ENCODE measurements at places on chromosomes 7 and 10.
A peak's percentile ranks its signal among the peaks of the same experiment; 100 is the strongest.

DNA sequence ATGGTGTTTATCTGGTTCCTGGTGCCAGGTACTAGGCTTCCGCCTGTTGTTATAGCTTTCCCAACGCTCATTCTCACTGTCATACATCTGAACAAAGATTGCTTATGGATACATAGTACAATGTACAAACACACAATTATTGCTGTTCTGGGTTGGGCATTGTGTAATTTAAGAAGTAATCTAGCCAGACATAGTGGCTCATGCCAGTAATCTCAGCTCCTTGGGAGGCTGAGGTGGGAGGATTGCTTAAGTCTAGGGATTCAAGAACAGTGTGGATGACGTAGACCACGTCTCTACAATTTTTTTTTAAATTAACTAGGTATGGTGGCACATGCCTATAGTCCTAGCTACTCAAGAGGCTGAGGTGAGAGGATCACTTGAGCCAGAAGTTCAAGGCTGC lies 9.3 kb upstream of the CROT start:
- DNase-seq: no peak

GRCh38 chr10:60123668-60124067 lies 217.3 kb upstream of the CCDC6 start:
- no peak for DNase-seq

DNA sequence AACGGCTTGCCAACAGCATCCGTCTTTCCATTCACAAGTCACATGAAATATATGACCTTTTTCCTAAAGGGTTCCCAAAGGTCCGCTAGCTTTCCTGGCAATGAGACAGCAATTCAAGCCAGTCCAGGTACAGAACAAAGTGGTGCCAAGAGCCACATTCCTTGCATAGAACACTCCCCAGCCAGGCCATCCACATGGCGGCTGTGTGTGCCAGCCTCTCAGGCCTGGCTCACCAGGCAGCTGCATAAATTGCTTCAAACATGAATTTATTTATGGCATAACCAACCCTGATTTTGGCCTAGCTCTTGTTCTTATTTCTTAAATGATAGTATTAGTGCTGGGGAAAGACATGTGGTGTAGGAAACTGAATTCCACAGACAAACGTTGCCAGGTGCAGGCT lies 63.7 kb upstream of the CREB5 start:
- no peak for DNase-seq

DNA sequence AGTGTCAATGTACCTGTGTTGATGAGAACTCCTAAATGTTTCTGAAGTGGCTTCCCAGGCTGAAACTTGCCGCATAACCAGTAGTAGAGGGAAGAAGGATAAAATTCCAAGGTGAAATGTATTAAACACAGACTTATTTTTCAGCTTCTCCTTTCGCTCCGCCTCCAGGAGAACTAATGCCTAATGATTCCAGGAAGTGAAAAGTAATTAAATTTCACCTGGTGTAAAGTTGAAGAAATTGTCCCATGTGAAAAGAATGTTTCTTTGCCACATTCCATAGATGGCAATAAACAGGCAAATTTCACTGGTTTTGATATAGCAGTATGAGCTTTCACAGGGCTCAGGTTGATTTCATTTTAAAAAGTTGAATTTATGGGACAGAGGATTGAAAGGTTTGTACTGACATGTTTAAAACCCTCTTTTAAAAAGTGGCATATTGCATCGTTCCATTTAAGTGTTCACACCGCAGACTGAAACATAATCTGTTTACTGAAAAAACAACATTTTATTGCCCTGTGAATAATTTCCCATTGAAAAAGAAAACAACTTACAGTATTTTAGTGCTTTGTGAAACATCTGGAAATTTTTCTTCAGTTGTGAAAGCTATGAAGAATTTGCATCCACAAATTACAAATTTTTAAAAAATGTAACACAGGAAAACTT lies 453.4 kb upstream of the NFE2L3 start:
- DNase-seq: no peak

GRCh38 chr10:29946614-29946952 lies 112.8 kb downstream of the JCAD start:
- no peak for DNase-seq

GRCh38 chr10:45627412-45628048 lies 45.0 kb downstream of the ZFAND4 start:
- DNase-seq: no peak

DNA sequence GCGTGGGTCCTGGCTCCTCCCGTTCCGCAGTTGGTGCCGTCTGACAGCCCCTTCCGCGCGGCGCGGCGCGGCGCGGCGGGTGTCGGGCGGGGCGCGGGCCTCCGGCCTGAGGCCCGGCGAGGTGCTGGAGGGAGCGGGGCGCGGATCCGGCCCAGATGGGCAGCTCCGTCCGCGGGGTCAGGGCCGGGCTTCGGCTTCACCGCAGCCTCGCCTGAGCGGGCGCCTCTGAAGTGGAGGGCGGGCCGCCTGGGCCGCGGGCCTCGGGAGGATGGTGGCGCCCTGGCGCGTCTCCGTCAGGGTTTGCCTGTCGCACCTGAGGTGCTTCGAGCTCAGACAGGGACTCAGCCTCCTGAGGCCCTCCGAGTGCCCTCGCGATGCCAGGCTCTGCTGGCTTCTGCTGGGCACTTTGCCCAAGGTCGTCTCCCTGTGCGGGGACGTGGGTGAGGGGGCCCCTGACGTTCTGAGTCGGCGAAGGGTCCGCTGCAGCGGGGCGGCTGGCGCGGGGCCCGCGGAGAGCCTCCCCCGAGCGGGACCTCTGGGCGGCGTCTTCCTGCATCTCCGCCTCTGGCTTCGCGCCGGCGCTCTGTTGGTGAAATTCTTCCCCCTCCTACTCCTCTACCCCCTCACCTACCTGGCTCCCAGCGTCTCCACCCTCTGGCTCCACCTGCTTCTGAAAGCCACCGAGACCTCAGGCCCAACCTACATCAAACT lies 473 bp downstream of the ADCK2 start:
- DNase-seq: peak; percentile 11

DNA sequence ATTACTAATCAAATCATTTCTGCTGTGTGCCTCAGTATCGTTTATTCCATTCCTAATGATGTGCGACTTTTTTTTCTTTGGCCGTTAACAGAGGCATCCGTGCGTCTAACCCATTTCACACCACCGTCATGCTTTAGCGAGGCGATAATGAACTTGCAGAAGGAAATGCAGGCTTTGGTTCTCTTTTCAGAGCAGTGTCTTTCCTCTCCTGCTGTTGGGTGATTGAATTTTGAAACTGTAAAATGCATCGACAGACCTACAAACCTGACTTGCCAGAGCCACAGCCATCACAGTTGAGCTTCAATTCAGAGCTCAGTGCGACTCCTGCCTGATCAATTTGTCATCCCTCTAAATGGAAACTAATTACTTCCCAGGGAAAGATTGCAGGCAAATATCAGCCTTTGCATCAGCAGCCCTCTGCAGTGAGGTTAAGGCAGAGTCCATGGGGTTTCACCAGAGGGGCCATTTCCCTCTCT lies 486.0 kb upstream of the GALNT17 start:
- DNase-seq: no peak

GRCh38 chr7:51126324-51126723 lies 190.3 kb downstream of the COBL start:
- DNase-seq: no peak

- no peak for DNase-seq
Observed at GRCh38 chr7:80833289-80834268, 85.3 kb downstream of the SEMA3C start.

GRCh38 chr10:67095531-67095930 lies 169.7 kb downstream of the LRRTM3 start:
- no peak for DNase-seq

DNA sequence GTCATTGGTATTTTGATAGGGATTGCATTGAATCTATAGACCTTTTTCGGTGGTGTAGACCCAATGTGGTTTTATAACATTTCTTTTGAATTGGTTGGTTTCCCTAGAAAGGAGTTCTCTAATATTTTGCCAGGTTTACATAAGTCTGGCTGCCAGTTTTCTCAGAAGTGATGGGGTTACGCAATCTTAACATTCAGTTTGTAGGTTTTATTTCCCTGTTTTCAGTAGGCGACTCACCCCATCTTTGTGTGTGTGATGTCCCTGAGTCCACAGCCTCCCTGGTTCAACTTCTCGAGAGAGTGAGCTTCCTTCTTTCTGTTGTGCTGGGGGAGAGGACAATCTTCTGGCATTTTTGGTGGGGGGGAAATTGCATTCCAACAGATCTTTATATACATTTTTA lies 9.6 kb upstream of the KIF5B start:
- no peak for DNase-seq

- no peak for DNase-seq
Observed at GRCh38 chr7:143329471-143330170, 13.7 kb downstream of the CLCN1 start.

GRCh38 chr10:132445516-132446194 lies 48.7 kb downstream of the PWWP2B start:
- DNase-seq: no peak

- no peak for DNase-seq
Observed at GRCh38 chr7:38410056-38410455, 136.6 kb upstream of the TARP start.

DNA sequence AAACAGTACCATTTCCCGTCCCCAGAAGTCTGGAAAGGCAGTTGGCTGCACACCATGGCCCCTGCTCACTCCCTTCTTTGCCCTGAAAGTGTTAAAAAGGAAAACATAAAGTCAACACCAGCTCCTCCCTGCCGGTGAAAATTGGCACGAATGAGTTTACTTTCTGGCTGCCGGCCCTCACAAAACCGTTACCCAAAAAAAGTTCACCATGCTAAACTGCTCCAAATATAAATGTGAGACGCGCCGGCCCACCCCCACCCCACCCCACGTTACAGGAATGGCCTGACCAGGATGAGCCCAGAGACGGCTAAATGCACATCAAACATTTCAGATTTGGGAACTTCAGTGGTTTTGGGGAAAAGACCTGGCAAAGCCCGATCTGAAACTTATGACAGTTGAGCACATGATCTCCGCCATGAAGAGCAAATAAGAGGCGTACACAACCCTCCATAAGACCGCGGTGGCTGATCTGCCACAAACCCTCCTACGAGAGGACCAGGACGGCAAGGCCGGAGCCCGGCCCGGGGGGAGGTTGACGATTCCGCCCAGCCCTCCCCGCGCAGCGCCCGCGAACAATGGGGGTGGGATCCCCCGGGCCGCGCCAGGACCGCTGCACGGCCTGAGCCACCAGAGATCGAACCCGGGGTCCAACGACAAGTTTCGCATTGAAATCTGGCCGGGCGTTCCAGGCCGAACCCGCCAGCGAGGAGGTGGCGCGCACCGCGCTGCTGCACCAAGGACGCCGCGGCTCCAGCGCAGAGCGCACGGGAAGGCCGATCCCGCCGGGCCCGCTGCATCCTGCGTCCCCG lies 952 bp downstream of the DIP2C start:
- no peak for DNase-seq

- DNase-seq: no peak
Observed at GRCh38 chr7:108372618-108373017, 83.6 kb downstream of the NRCAM start.

- DNase-seq: no peak
Observed at GRCh38 chr10:79413196-79413595, 32.2 kb downstream of the ZCCHC24 start.

- DNase-seq: no peak
Observed at GRCh38 chr7:4345004-4345403, 337.1 kb upstream of the FOXK1 start.

GRCh38 chr10:35559416-35559815 lies 45.7 kb upstream of the GJD4 start:
- no peak for DNase-seq

- no peak for DNase-seq
Observed at GRCh38 chr7:121582258-121582657, 186.2 kb upstream of the FAM3C start.

- DNase-seq: no peak
Observed at GRCh38 chr10:59688921-59689351, 20.7 kb downstream of the SLC16A9 start.

GRCh38 chr10:124562425-124563060 lies 100.9 kb downstream of the LHPP start:
- no peak for DNase-seq

DNA sequence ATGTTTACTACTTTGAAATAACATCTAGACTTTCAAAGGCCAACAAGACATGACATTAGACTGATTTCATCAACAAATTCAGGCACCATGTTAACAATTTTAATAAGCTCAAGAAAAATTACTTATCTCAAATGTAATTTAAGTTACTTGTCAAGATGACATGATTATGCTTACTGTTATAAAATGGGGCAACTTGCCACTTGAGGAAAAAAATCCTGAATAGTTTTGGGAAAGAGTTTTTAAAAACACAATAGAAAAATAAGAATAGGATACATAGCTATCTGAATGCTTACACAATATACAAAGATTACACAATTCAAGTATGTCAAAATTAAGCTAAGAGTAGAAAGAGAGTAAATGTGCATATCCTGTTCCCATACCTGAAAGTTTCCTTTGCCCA lies 85.4 kb downstream of the RNF32 start:
- no peak for DNase-seq

DNA sequence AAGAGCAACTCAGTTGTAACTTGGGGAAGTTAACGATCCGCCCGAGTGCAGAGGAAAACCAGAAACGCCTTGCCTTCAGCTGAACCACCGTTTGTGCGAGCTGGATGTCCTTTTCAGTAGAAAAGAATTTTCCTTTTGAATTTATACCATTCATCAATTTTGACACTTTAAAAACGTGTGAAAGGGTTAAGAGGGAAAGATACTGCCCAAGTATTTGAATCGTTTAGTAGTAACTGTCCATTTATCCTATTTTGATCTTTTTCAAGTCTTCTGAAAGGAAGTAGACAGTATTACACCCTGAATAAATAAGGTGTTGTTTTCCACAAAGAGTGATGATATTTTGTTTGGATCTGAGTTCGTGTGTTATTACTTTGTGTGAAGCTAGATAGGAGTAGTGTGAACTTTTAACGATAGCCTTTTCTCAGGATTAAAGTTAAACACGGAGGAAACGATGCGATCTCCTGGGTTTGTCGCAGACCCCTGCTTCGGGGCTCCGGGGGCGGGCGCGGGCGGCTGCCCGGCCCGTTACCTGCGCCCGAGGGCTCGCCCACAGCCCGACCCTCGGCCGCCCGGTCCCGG lies 830 bp upstream of the BMI1 start:
- DNase-seq: no peak

All from stimulated activated CD4-positive, alpha-beta T cell treated with anti-CD3 and anti-CD28 coated beads, Interleukin-1b, Interleukin-23, amount 100 ng/mL, for 1 hour (primary cell).